Adrenal gland (tissue), 19 donors: ENCODE measurements at places on chromosomes 4 and X. TPM values are rescaled to one million over a fixed set of nuclear protein-coding genes. Genes with fewer than 3 reads are reported as not detected.

NRK gene
- total RNA-seq = 35.8 TPM

SMPX gene
- not detected for total RNA-seq

- H3K4me1 ChIP-seq = no peaks in the 10 kb centered on the region
- DNase-seq = no peak
- no peaks in the 10 kb centered on the region for H3K36me3 ChIP-seq
Observed at GRCh38 chr4:107246761-107247160, 210.6 kb upstream of the DKK2 start.

- no peak overlapping the region for H3K4me3 ChIP-seq
- no peak for DNase-seq
- peaks cover 7% of the 10 kb centered on the region for H3K27me3 ChIP-seq
- no peaks in the 10 kb centered on the region for H3K36me3 ChIP-seq
Observed at GRCh38 chrX:148573119-148573518, 72.7 kb downstream of the AFF2 start.

DNA sequence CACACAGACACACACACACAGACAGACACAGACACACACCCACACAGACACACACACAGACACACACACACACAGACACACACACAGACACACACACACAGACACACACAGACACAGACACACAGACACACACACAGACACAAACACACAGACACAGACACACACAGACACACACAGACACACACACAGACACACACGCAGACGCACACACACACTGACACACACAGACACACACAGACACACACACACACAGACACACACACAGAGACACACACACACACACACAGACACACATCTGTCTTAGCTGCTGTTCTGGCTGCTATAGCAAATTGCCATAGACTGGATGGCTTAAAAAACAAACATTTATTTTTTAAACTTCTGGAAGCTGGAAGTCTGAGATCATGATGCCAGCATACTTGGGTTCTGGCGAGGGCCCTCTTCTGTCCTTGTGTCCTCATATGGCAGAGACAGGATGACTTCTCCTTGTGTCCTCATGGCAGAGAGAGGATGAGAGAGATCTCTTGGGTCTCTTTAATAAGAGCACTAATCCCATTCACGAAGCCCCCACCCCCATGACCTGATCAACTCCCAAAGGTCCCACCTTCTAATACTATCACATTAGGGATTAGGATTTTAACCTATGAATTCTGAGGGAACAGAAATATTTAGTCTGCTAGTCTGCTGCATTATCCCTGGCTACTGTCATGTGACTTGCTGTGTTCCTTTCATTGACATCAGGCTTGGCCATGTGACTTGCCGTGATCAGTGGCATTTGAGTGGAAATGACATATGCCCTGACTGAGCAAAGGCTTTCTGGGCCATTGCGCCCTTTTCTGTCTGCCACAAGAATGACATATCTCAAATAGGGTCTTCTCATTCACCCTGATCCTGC is 32.7 kb upstream of the RASGEF1B start:
- peak; percentile 47 for DNase-seq
- H3K27me3 ChIP-seq = no peaks in the 10 kb centered on the region
- H3K4me3 ChIP-seq = no peak overlapping the region
- no peaks in the 10 kb centered on the region for H3K36me3 ChIP-seq
- H3K27ac ChIP-seq = peak overlapping the region; percentile 88
- H3K4me1 ChIP-seq = no peaks in the 10 kb centered on the region

GRCh38 chr4:15381806-15382338 is 46.0 kb upstream of the C1QTNF7 start:
- DNase-seq = no peak
- no peaks in the 10 kb centered on the region for H3K4me1 ChIP-seq
- no peaks in the 10 kb centered on the region for H3K27me3 ChIP-seq
- no peak overlapping the region for H3K27ac ChIP-seq
- H3K36me3 ChIP-seq = no peaks in the 10 kb centered on the region

GRCh38 chrX:39955625-39956024 is 142.1 kb downstream of the BCOR start:
- peaks cover 8% of the 10 kb centered on the region for H3K27me3 ChIP-seq
- no peak overlapping the region for H3K4me3 ChIP-seq
- no peaks in the 10 kb centered on the region for H3K36me3 ChIP-seq
- no peaks in the 10 kb centered on the region for H3K4me1 ChIP-seq
- no peak overlapping the region for H3K27ac ChIP-seq

DNA sequence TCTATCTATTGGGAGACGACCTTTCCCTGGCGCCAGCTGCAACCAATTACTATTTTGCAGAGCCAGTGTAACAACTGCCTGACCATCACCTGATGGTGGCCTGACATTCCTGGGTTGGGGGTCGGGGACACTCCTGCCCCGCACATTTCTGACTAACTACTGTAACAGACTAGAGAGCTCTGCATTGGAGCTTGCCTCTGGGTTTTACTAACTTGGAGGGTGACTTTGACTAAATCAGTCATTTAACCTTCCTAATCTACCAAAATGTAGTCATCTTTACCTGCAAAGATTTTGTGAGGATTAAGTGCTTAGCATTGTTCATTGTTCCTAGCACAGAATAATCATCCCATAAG is 37.5 kb upstream of the ABCG2 start:
- H3K27ac ChIP-seq = no peak overlapping the region
- H3K36me3 ChIP-seq = no peaks in the 10 kb centered on the region
- H3K27me3 ChIP-seq = no peaks in the 10 kb centered on the region
- DNase-seq = no peak
